ENCODE measurements at places on chromosomes 6 and 20.

- H3K27ac ChIP-seq, result no peak overlapping the region
- H3K4me1 ChIP-seq, result no peaks in the 10 kb centered on the region
- H3K36me3 ChIP-seq, result no peaks in the 10 kb centered on the region
- no peak for DNase-seq
Observed at GRCh38 chr6:89173634-89174033, 27.8 kb downstream of the PM20D2 start.

DNA sequence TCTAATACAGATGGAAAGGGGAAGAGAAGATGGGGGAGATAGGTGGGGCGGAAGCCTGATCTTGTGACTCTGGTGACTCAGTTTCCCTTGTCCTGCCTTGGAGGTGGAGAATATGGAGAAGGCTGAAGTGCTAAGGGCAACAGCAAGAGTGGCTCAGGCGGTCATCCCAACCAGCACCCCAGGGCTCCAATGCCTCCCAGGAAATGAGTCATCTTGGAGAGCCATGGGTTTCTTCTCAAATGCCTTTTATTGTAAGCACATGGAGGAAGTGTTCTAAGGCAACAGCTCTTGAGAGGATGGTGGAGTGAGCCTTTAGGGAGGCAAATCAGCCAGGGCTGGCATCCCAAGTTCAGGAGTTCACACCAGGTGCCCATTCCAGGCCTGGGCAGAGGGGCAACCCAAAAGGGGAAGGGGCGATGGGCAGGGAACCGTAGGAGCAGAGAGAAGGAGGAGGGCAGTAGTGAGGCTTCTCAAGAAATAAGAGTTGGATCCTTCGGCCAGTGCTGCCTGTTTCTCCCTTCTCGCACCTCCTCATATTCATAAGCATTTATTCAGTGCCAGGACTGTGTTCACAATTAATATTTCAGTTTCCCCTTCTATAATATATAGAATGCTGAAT, 13.2 kb upstream of the AHCY start:
- peaks cover 11% of the 10 kb centered on the region for H3K27me3 ChIP-seq
- H3K4me1 ChIP-seq, result peaks cover 18% of the 10 kb centered on the region
- H3K36me3 ChIP-seq, result no peaks in the 10 kb centered on the region
- no peak overlapping the region for H3K27ac ChIP-seq
- no peak for DNase-seq

GRCh38 chr6:39093149-39093708, 21.8 kb downstream of the SAYSD1 start:
- DNase-seq, result no peak
- H3K4me1 ChIP-seq, result no peaks in the 10 kb centered on the region
- no peak overlapping the region for H3K4me3 ChIP-seq
- H3K36me3 ChIP-seq, result no peaks in the 10 kb centered on the region
- H3K27ac ChIP-seq, result no peak overlapping the region

DNA sequence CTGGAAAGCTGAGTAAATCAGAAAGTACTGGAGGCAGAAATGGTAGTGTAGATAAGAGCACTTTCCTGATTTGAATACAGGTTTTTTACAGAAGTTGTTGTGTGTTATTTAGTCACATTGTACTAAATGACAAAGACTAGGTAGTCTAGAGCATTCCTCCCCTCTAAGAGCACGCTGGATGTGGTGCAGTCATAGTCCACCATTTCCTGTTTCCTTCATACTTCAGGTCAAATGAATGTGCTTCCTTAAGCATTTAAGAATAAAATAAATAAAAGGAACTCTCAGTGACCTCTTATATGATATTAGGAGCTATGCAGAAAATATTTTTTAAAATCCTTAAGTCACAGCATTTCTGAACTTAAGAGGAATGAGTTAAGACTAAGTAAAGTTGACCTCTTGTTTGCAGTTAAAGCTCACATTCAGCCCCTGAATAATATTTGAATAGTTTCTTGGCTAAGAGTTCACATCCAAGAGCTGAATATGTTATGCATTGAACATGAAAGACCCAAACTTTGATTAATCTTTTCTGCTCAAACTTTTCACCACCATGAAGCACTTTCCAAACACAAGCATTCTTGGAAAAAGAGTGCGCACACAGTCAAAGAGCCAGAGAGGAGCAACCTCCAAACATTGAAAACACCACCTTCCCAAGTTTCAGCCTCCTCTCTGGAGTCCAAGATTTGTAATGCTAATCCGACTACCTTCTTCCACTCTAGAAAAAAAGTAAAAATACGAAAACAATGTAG, 53.4 kb upstream of the TMEM30A start:
- no peak overlapping the region for H3K4me3 ChIP-seq
- no peaks in the 10 kb centered on the region for H3K27me3 ChIP-seq
- DNase-seq, result no peak
- H3K27ac ChIP-seq, result no peak overlapping the region

DNA sequence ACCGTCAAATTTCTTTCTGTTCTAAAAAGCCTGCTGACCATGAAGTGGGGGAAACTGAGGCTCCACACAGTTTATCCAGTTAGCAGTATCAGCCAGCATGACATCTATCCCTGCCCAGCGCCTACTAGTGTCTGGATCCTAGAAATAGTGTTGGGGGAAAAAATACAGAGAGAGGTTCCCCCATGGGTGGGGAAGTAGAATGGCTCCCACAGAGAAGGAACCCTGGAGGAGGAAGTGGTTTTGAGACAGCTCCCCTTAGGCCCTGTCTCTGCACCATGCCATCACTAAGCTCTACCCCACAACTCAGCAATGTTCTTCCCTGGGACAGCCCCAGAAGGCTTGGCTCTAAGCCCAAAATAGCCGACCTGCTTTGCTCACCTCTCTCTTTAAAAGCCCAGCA, 153.4 kb downstream of the MBOAT1 start:
- no peak for DNase-seq
- no peaks in the 10 kb centered on the region for H3K27me3 ChIP-seq
- no peaks in the 10 kb centered on the region for H3K36me3 ChIP-seq
- no peak overlapping the region for H3K4me3 ChIP-seq

- DNase-seq, result no peak
- H3K27ac ChIP-seq, result no peak overlapping the region
- no peak overlapping the region for H3K4me3 ChIP-seq
- H3K4me1 ChIP-seq, result no peaks in the 10 kb centered on the region
Observed at GRCh38 chr20:44495257-44495656, 19.6 kb downstream of the TTPAL start.

- no peaks in the 10 kb centered on the region for H3K4me1 ChIP-seq
- no peak for DNase-seq
- no peak overlapping the region for H3K4me3 ChIP-seq
- H3K27ac ChIP-seq, result no peak overlapping the region
- H3K36me3 ChIP-seq, result no peaks in the 10 kb centered on the region
Observed at GRCh38 chr6:67736816-67737215, 898.3 kb upstream of the ADGRB3 start.

- no peak overlapping the region for H3K27ac ChIP-seq
- H3K4me3 ChIP-seq, result no peak overlapping the region
- DNase-seq, result no peak
- no peaks in the 10 kb centered on the region for H3K27me3 ChIP-seq
- no peaks in the 10 kb centered on the region for H3K4me1 ChIP-seq
Observed at GRCh38 chr6:147768969-147769368, 260.5 kb downstream of the SAMD5 start.

DNA sequence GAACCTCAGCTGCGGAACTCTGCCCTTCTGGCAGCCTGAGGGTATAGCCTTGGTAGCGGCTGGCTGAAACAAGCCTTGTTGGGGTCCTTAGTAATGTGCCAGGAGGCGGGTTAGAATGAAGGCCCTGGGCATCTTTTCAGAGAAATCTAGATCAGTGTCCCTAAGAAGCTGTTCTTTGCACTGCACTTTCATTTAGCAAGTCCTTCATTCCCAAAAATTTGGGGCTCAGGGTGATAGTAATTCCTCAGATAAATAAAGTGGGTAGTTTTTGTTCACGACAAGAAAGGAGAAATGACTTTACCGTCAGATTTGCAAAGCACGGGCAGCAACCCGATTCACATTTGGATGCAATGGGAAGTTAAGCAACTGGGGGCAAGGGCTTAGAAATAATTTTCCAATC, 3.2 kb downstream of the INSM1 start:
- H3K27ac ChIP-seq, result no peak overlapping the region
- peaks cover 30% of the 10 kb centered on the region for H3K27me3 ChIP-seq
- no peak for DNase-seq
- H3K36me3 ChIP-seq, result no peaks in the 10 kb centered on the region
- H3K4me3 ChIP-seq, result no peak overlapping the region

DNA sequence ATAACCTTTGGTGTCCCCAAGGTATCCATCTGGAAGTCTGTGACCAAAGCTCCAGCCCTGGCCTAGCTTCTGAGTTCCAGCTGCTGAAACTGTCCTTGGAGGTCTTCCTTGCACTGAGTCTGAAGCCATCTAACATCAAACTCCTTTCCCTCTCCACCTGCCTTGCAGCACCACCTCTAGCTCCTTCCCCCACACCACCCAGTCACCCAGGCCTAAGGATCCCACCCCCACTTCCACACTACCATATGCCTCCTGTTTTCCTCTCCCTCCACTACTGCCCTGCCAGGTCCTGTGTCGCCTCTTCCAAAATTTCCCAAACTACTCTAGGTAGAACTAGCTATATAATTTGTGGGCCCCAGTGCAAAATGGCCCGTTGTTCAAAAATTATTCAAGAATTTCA, 10.8 kb upstream of the MATN4 start:
- no peak overlapping the region for H3K27ac ChIP-seq
- no peaks in the 10 kb centered on the region for H3K36me3 ChIP-seq

- H3K36me3 ChIP-seq, result no peaks in the 10 kb centered on the region
- no peak overlapping the region for H3K27ac ChIP-seq
- H3K4me3 ChIP-seq, result no peak overlapping the region
- H3K27me3 ChIP-seq, result no peaks in the 10 kb centered on the region
Observed at GRCh38 chr6:36786055-36786675, 53.1 kb downstream of the CPNE5 start.

DNA sequence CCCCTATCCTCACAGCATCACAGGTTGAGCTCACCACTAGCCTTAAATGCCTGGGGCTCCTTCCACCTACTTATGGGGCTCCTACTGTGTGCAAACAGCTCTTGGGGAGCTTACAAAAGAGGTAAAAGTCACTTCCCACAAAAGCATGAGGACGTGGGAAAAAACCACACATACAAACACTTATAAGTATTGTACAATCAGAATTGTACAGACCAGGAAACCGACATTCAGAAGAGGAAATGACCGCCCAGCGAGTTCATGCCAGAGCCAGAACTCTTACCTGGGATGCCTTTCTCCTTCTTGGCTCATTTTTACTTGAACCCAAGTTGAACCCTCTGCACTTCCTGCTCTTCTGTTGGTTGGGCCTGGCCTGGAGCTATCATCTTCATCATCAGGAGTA, 6.3 kb upstream of the PPP1R16B start:
- DNase-seq, result no peak
- no peak overlapping the region for H3K4me3 ChIP-seq
- no peaks in the 10 kb centered on the region for H3K36me3 ChIP-seq

GRCh38 chr6:2560140-2560818, 190.4 kb downstream of the MYLK4 start:
- H3K4me1 ChIP-seq, result peaks cover 4% of the 10 kb centered on the region
- no peaks in the 10 kb centered on the region for H3K27me3 ChIP-seq
- H3K27ac ChIP-seq, result no peak overlapping the region
- no peak overlapping the region for H3K4me3 ChIP-seq

DNA sequence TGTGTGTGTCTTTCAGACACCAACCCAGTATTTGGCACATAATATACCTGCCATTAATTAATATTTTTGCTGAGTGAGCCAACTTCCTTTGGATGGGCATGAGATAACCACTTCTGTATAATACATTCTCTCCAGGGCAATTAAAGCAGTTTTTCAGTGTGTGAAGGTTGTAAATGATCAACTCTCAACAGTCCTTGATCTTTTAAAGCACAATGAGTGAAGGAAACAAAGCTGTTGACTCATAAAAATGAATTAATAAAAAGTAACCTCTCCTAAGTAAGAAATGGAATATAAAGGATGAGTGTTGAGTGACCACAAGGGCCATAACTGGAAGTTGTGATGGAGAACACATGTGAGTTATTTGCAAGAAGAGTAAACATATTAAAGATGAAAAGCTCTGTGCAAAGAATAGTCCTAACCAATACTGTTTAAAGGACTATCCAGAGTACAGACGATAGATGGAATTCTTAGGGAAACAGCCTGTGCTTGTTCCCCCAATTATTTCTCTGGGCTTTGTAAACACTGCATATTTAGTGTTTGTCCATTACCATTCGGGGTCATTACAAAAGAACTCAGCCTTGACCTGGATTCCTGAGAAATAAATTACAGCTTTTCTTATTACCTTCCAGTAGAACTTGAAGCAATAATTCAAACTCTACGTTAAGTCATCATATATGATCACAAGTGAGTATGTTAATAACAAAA, 446.2 kb downstream of the PLCB1 start:
- no peak for DNase-seq
- no peaks in the 10 kb centered on the region for H3K4me1 ChIP-seq
- H3K4me3 ChIP-seq, result no peak overlapping the region
- H3K27ac ChIP-seq, result no peak overlapping the region
- no peaks in the 10 kb centered on the region for H3K36me3 ChIP-seq

GRCh38 chr6:24140591-24140990, 14.6 kb downstream of the NRSN1 start:
- no peaks in the 10 kb centered on the region for H3K36me3 ChIP-seq
- H3K4me1 ChIP-seq, result no peaks in the 10 kb centered on the region
- no peak for DNase-seq
- H3K4me3 ChIP-seq, result no peak overlapping the region
- H3K27ac ChIP-seq, result no peak overlapping the region

GRCh38 chr20:10532361-10532760, 97.3 kb downstream of the SLX4IP start:
- no peaks in the 10 kb centered on the region for H3K4me1 ChIP-seq
- no peaks in the 10 kb centered on the region for H3K36me3 ChIP-seq
- no peak for DNase-seq
- no peaks in the 10 kb centered on the region for H3K27me3 ChIP-seq
- H3K4me3 ChIP-seq, result no peak overlapping the region
- no peak overlapping the region for H3K27ac ChIP-seq

GRCh38 chr6:155066921-155067680, 72.0 kb downstream of the TIAM2 start:
- H3K4me1 ChIP-seq, result no peaks in the 10 kb centered on the region
- DNase-seq, result no peak
- H3K4me3 ChIP-seq, result no peak overlapping the region

DNA sequence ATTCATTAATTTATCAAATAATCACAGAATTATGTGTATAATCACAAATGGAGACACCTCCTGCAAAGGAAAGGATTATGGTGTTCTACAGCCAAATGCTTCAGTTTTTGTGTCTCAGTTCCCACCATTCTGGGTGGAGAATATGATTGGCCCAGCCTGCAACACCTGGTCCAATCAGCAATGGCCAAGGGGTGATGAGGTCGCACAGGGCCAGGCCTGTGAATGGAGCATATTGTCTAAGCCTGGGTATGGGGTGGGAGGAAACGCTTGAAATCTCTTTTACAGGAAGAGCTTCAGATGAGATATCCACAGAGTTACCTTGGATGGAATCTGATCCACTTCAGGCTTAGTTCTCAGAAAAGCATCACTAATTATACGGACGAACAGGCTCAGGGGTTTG, 271.6 kb downstream of the DHX35 start:
- DNase-seq, result no peak
- H3K27me3 ChIP-seq, result no peaks in the 10 kb centered on the region
- H3K4me1 ChIP-seq, result no peaks in the 10 kb centered on the region
- H3K36me3 ChIP-seq, result no peaks in the 10 kb centered on the region
- H3K27ac ChIP-seq, result no peak overlapping the region

GRCh38 chr6:106256201-106256968, 69.2 kb downstream of the ATG5 start:
- no peak for DNase-seq
- H3K36me3 ChIP-seq, result no peaks in the 10 kb centered on the region
- no peak overlapping the region for H3K27ac ChIP-seq
- no peaks in the 10 kb centered on the region for H3K27me3 ChIP-seq
- no peaks in the 10 kb centered on the region for H3K4me1 ChIP-seq

GRCh38 chr20:32332614-32333013, 25.5 kb upstream of the ASXL1 start:
- H3K4me1 ChIP-seq, result peaks cover 26% of the 10 kb centered on the region
- H3K27me3 ChIP-seq, result no peaks in the 10 kb centered on the region
- H3K36me3 ChIP-seq, result peaks cover 24% of the 10 kb centered on the region
- no peak overlapping the region for H3K4me3 ChIP-seq
- DNase-seq, result no peak

Data from CD4-positive, alpha-beta T cell (primary cell).